Suppressor macrophage (primary cell): ENCODE measurements at places on chromosomes 16 and 17.

- DNase-seq = no peak
Measured at GRCh38 chr16:81821436-81822128, 42.5 kb downstream of the PLCG2 start.

DNA sequence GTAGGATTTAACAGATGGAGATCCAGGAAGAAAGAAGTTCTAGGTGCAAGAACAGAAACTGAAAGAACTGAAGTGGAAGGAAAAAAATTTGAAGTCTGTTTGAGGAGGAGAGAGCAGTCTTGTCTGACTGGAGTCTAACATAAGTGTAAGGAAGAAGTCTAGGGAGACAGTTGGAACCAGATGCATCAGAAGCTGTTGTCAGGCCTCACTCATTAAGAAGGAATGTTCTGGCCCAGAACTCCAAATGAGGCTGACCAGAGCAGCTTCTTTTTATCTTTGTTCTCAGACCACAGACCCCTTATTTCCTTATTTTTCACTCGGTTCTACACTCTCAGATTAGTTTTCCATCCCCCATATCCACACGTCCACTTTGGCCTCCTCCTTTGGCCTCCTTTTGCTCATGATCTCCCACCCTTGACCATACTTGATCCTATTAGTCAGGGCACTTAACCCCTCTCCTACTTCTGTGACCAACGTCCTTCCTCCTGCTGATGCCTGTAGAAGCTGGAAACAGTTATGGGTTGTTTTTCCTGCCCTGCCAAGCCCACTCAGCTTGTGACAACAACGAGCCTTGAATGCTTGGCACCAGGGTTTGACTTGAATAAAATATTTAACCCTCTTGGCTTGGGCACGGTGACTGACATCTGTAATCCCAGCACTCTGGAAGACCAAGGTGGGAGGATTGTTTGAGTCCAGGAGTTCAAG, 7.0 kb upstream of the MYH2 start:
- DNase-seq = no peak

- DNase-seq = no peak
Measured at GRCh38 chr16:12288537-12289174, 312.1 kb downstream of the SNX29 start.

DNA sequence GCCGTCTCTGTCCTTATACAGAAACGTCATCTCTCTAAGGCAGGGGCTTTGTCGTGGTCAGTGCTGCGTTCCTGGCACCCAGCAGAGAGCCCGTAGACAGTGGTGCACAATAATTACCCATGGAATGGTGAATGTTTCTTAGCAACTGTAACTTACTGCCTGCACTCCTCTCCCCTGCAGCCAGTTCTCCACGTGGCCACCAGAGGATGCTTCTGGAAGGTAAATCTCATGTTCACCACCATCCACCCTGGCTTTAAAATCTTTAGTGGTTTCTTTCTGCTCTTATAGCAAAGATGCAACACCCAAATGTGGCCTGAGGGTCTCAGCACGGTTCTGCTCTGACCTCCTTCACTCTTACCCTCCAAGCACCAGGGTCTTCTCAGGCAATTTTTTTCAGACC, 150.8 kb downstream of the GRIN2A start:
- DNase-seq = no peak

GRCh38 chr17:61047515-61047914, 352.1 kb upstream of the TBX2 start:
- no peak for DNase-seq

DNA sequence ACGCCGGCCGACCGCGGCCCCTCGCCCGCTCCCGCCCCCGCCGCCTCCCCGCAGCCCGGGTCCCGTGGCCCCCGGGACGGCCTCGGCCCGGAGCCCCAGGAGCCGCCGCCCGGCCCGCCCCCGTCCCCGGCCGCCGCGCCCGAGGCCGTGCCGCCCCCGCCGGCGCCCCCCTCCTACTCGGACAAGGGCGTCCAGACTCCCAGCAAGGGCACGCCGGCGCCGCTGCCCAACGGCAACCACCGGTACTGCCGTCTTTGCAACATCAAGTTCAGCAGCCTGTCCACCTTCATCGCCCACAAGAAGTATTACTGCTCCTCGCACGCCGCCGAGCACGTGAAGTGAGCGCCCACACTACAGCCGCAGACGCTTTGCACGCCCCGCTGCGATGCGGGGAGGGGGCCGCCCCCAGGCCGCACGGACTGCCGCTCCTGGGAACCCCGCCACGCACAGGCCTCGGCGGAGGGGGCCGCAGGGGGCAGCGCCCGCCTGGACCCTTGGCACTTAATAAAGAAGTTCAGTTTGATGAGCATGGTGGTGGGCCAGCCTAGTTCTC, 35.5 kb upstream of the ZC3H18 start:
- peak; percentile 34 for DNase-seq

DNA sequence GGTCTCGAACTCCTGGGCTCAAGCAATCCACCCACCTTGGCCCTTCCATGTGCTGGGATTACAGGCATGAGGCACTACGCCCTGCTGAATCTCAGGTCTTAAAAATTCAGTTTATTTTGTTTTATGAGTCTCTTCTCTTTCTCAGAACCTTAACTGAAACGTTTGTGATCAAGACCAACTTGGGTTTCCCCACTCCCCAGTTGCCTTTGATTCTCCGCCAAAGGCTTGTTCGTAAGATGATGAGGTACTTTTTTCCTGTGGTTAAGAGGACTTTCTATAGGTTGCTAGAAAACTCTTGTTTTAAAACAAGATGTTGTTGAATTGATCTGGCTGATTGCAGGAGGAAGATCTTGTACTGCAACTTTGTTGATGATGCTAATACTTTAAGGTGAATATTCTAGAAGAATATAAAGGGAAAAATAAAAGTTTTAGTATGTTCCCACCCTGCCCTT, 11.7 kb downstream of the ABCC1 start:
- no peak for DNase-seq

GRCh38 chr17:57133486-57133885, 48.4 kb downstream of the AKAP1 start:
- no peak for DNase-seq

DNA sequence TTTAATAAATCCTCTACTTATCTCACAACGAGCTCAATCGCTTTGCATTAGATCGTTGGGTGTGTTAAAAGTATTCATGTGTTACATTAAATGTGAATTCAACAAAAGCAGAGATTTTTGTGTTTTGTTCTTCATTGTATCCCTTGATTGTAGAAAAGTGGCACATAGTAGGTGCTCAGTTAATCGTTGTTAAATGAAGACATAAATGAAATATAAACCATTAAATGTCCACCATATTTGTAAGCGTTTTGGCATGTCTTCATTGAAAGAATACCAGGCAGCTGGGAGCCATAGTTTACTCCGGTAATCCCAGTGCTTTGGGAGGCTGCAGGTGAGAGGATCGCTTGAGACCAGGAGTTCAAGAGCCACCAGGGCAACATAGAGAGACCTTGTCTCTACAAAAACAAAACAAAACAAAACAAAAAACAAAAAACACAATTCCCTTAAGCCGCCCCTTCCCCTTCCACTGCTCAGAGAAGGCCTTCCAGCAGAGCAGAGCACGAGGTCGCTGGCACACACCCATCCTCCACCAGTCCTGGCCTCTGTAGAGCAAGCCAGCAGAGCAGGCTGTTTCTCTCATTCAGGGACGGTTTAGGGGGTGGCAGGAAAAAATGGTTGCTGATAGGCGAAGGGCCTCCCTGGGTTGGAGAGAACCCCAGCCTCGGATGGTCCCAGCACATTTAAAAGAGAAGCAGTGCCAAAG, 673 bp upstream of the CHD9 start:
- peak; percentile 38 for DNase-seq

DNA sequence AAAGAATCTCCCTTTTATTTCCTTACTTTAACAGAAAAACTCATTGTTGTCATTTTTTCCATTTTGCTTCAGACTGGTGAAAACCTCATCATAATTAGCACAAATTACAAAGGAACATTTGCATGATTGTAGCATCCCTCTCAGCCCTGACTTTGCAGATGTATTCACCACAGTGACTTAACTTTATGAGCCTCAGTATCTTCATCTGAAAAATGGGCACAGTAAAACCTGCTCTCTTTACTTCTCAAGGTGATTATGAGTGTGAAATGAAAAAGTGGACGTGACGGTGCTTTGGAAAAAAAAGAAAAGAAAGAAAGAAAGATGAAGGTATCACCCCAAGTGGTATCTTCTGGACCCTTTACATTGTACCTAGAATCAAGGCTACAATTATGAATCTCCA, 193.4 kb upstream of the TOX3 start:
- no peak for DNase-seq

DNA sequence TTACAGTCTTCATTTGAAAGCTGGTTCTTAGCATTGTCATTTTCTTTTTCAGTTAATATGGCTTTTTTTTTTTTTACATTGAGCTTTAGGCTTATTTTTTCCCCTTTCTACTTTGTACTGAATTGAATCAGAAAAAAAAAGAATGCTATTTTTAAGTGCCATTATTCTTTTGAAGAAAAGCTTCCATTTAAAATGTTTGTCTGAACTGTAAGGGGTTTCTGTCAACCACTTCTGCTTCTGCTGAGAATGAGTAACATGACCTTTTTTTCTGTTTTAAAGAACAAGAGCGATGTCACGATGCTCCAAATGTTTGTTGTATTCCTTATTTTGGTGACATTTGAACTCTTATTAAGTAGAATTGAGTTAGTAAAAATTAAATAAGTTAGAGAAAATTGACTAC, 50.0 kb downstream of the MRTFB start:
- peak; percentile 58 for DNase-seq

DNA sequence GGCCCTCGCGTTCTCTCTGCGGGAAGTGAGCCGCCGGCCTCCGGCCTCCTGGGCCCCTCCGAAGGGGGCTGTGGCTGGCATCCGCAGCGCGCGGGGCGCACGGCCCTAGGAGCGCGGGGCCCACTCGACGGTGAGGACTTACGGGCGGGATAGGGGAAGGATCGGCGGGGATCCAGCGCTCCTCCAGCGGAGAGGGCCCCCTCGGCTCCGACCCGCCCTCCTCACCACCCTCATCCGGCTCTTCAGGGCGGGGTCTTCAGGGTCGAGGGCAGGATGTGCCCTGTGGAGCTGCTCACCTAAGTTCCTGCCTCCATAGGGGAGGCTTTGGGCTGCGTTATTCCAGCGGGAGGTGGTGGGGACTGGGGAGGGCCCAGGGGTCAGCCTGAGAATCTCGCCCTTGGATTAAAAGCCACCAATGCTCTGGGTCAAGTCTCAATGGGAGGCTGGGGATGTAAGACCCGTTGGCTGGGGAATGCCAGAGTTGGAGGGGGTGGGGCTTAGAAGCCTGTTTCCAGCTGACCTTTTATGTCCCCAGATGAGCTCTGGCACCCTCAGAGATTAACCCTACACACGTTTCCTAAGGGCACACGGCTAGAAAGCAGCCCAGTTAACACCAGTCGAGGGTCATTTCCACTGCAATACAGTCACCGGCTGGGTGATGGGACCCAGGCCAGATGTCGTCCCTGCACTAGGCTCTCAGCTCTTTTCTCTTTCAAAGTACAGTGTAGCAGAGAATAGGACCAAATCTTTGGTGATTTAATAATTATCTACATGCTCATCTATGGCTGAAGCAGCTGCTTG, 13.4 kb downstream of the TBX2 start:
- DNase-seq = no peak

GRCh38 chr17:4519361-4519788, 20.7 kb downstream of the SPNS2 start:
- DNase-seq = no peak

- DNase-seq = no peak
Measured at GRCh38 chr17:76752006-76752405, 14.1 kb downstream of the MFSD11 start.

- DNase-seq = peak; percentile 37
Measured at GRCh38 chr16:72126429-72126765, 32.8 kb downstream of the DHX38 start.

- no peak for DNase-seq
Measured at GRCh38 chr16:13289515-13289914, 388.1 kb downstream of the SHISA9 start.

DNA sequence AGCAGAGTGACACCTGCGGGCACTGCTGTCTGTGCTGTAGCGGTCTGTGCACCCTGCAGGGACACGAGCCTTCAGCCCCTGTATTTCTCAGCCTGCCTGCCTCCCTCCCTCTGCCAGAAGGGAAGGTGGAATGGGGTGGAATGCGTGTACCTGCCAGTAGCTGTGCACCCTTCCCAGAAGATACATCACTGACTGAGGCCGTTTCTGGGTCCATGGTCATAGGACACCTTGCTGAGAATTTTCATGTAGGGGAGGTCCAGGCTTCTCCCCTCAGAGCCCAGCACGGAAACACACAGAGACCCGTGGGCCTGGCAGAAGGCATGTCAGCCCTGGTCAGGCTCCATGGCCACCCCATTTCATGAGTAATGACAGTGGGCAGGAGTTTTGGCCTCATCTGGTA, 16.5 kb downstream of the DBNDD1 start:
- DNase-seq = no peak

GRCh38 chr16:20901436-20902112, 1.0 kb downstream of the LYRM1 start:
- peak; percentile 81 for DNase-seq
